ENCODE measurements at places on chromosomes 7 and 10.

- DNase-seq, result no peak
Measured at GRCh38 chr7:36692456-36692855, 31.8 kb downstream of the AOAH start.

DNA sequence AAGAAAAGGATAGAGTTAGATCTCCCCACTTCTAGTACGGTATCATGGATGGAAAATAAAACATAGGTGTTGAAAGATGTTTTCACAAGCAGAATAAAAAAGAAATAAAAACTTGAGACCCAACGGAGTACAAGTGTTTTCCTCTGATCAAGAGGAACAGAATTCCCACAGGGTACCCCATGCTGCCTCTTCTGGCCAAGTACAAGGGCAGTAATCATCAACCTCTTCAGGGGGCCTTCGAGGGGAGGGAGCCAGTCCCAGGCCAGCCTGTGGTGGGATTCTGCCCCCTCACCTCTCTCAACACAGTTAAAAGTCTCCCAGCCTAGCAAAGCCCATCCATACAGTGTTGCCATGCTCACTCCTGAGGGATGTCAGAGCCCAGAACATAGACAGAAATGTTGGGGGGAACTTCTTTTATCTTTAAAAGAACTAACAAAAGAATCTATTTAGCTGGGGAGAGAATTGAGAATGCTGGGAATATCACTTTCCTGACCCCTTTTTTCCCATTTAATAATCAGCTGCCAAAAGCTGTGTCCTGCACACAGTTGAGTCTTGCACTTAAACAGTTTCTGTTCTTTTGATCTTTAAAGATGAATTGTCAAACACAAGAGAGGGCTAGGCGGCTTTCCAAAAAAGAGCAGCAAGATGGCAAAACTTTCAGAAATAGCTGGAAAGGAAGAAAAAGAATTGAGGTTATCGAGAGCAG, 101.7 kb downstream of the PTN start:
- DNase-seq, result no peak

- DNase-seq, result no peak
Measured at GRCh38 chr10:100184840-100185239, 989 bp downstream of the ERLIN1 start.

DNA sequence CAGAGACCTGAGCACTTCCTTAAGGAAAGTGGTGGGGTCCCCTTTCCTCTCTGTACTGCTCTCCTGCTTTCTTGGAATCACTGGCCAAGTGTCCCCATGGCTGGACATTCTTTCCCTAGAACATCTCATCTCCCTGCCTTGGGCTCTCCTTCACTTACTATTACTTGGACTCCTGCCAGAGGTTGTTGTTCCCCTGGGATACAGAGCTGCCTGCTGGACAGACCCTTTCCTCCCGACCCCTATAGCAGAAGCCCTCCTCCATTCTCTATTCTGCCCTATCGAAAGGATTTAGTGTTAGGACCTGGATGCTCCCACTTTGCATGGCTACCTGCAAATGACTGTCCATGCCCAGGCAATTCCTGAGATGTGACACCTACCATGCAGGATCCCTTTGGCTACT, 164.3 kb upstream of the PODXL start:
- DNase-seq, result no peak

DNA sequence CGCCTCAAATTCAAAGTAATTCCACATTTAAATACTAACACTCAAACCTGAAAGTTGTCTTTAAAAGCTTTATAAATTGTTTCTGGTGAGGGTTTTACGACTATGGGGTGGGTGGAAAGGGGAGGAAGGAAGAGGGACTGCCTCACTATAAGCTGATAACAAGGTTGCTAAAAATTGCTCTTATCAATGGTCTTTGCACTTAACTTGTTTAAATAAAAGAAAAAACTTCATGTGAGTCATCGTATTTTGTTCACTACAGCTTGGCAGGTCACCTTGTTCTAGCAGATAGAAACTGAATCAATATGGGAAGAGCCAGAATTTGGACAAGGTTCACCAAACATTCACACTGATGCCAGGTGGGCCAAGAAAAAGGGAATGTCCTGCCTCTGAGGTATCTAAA, 129.2 kb downstream of the TES start:
- DNase-seq, result no peak

DNA sequence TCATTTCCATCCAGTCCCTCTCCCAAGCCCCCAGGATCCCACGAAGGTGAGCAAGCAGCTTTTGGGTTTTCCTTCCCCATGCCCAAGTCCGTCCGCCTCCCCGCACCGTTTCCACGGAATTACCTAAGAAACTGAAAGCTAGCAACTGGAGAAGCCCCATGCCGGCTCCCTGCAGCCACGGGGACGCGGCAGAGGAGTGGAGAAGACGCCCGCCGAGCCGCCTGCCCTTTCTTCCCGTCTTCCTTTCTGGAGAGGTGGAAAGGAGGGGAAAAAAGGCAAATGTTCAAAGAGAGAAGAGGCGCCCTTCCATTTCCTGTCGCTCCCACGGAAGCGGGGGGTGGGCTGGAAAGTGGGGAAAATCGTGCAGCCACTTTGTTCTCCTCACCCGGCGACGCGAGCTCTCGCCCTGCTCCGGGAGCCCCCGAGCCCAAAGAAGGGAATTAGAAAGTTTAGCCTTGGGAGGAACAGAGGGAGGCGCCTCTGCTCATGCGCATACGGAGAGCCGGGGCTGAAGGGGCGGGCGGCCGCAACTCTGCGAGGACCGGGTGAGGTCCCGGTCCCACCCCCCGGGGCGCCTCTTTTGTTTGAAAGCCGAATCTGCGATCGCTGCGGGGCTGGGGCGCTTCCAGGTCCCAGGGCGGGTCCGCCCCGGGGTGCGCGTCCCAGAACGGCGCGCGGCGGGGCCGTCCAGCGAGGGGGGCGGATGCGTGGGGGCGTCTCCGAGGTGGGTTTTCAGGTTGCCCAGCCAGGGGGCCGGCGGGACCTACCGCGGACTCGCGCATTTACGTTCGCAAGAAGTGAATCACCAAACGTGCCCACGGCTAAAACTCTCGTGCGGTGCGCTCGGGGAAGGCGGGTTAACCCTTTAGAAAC, at the start of gene LAMB1:
TSS of gene LAMB1 (minus strand) at position 436 of the 873 bp plus-strand sequence. CDS start at position 160, 276 bp downstream.
- DNase-seq, result peak; percentile 69

GRCh38 chr10:123154092-123154710, at the start of gene BUB3:
TSS of gene BUB3 (plus strand) at chr10:123154402. CDS start at chr10:123154918, 516 bp downstream.
- DNase-seq, result peak; percentile 88

DNA sequence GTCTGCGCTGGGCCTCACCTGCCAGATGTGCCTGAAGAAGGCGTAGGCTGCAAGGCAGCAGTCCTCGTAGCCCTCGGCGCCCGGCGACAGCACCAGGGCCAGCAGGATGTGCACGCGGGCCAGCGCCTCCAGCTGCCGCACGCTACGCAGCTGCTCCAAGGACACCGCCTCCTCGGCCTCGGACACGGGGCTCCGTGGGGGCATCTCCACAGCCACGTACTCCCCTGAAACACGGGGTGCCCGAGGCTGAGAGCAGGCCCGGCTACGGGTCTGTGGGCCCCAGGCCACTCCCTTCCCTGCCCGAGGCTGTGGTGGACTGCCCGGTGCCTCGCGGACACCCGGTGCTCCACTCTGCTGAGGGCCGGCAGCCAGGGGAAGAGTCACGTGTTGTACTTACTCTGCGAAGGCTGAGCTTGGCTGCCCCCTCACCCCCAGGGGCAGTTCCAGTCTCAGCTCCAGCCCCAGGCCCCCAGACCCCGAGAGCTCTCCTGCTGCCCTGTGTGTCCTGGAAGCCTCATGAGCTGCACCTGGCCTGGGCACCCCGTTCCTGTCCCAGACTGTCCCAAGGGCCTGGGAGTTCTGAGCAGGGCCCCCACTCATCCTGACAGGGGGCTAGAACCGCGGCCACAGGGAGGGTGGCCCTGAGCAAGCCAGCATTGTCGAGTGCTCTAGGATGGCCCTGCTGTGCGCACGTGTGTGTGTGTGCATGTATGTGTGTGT, 62.8 kb downstream of the CFAP46 start:
- DNase-seq, result no peak

DNA sequence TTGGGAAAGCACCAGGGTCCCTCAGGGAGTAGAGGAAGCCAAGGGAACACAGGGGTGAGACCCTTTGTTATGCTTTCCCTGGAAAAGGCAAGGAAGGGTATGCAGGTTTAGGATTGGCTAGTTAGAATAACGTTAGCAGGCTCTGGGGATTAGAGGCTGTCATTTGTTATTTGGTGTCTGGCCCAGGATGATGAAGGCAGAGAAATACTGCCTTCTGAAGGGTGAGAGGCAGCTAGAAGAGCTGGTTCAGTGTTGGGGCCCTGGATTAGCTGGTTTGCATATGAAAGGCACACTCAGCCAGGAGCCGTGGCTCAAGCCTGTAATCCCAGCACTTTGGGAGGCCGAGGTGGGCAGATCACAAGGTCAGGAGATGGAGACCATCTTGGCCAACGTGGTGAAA, 3.0 kb upstream of the PILRA start:
- no peak for DNase-seq

DNA sequence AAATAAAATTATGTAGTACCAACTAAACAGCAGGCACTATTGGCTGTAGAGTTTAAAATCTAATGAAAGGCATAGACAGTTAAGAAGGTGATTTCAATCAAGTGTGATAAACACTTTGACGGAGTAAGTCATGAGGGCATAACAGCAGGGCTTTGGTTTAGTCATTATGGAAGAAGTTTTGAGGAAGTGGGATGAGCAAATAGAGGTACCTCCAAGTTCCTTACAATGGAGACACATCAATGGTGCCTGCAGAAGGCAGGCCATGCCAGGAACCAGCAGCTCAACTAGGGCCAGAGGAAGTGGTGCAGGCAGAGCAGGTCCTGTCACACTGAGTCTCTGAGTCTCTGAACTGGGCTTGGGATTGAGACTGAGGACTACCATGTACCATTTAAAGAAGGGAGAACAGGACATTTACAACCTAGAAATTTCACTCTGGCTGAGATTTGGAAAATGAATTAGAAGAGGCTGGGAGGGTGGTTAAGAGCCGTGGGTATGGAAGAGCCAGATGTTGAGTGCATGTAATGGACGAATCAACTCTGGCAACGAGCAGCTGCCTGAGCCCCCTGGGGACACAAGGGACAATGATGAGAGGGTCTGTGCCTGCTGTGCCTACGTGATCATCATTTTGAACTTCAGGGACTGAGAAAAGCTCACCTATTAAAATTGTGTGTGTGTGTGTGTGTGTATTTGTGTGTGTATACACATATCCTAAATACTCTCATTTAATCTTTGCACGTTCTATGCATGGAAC, 208.7 kb upstream of the POM121L12 start:
- no peak for DNase-seq

- no peak for DNase-seq
Measured at GRCh38 chr10:18294633-18295032, 154.4 kb downstream of the CACNB2 start.

DNA sequence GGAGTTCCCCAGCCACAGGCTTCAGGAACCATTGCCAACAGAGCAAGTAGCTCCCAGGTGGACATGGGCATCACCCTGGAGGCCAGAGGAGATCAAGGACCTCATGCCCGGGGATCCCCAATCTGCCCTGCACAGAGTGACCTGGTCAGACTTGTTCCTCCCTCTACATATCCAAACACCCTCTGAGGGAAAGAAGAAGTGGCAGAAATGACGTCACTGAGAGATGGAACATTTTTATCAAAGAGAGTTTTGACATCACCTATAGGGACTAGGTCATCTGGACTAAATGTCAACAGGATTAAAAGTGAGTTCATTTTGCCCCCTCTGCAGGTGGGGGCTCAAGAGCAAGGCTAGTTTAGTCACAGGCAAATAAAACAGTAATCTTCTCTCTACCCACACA, 273.7 kb downstream of the SKAP2 start:
- no peak for DNase-seq

DNA sequence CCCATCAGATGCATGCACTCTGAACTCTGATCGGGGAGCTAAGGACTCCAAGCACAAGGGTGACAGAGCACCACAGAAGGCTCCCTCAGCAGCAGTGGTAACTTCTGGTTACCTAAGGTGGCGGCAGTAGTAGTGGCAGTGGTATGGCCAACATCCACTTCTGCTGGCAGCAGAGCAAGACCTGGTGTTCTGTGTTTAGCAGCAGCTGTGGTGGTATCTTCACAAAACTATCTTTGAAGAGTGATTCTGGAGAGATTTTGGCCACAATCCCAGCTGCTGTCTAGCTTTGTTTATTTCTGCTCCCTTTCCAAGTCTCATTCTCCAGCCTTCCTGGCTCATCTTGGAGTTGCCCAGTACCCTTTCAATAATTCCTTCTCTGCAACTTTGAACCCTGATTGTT, 102.4 kb upstream of the LRGUK start:
- DNase-seq, result no peak

DNA sequence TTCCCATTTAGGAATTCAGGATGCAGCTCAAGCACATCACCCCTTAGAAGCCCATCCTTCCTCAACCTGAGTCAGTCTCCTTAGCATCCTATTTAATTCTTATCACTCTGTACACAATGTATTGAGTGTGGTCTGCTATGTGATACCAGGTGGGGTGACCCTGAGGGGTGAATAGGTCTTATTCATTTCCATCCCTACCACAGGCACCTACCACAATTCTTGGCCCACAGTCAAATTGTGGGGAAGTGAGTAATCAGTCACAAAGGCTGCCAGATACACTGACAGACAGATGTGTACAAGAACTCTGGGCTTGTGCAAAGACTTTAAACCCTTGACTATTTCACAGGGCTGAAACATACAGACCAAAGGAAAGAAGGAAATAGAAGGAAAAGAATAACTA, 560.5 kb downstream of the PARD3 start:
- DNase-seq, result no peak

GRCh38 chr10:94219829-94220228, 142.9 kb downstream of the NOC3L start:
- DNase-seq, result no peak

- no peak for DNase-seq
Measured at GRCh38 chr7:145005601-145006000, 169.7 kb upstream of the TPK1 start.

- no peak for DNase-seq
Measured at GRCh38 chr10:20670579-20670978, 226.5 kb downstream of the NEBL start.

DNA sequence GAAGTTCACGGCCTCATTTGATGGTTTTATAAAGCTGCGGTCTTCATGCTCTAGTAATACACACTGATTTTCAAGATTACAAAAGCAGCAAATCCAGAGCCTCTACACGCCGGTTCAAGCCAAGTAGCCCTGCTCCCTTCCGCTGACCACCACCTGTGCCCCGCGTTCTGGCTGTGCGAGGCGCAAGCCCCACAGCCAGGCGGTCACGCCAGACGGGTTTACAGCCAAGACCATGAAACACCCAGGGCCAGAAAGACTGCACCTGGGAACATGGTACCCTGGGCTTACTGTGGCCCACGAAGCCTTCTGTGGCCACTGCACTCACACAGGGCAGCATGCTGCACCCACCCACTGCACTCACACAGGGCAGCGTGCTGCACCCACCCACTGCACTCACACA, 33.6 kb downstream of the GPER1 start:
- DNase-seq, result no peak

GRCh38 chr10:92410501-92410900, 119.5 kb downstream of the MARCHF5 start:
- no peak for DNase-seq

- DNase-seq, result no peak
Measured at GRCh38 chr7:31761646-31762045, 74.6 kb downstream of the PPP1R17 start.
